Posterior cingulate gyrus (tissue), 11 donors: ENCODE measurements at places on chromosomes 6 and 20.
A peak's percentile ranks its signal among the peaks of the same experiment; 100 is the strongest.

GRCh38 chr20:6583134-6583738 is 184.2 kb upstream of the BMP2 start:
- no peak for DNase-seq

DNA sequence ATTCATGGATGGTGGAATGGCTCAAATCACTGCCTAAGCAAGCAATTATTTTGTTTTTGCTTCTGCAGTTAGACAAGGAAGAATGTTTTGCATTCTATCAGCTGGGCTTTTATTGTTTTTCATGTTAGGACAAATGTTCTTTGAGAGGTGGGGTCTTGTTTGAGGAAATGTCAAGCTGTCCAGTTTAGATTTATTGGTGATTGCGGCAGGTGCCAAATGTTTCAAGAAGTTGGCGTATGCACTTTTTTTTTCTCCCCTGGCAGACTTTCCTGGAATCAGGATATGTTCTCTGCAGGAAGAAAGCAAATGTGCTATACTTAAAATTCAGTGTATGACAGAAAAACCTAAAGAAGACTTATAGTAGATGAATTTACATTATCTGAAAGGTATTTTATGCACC is 81.0 kb upstream of the JAG1 start:
- DNase-seq, result no peak

DNA sequence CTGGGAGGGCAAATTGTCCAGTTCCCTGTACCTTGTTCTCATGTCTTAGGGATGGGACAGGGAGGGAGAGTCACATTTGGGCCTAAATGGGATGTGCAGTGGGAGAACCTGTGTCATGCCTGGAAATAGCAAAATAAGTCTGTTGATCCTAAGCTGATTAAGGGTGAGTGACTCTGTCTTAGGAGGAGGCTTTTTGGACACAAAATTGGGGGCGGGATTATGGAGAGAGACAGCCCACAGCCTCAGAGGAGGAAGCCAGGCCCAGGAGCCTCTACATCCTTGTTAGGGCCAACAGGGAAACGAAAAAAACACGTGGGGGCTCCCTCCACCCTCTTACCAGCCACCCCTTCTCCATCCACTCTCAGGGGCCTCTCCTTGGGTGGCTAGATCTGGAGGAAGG is 2.2 kb downstream of the KCNB1 start:
- no peak for DNase-seq

DNA sequence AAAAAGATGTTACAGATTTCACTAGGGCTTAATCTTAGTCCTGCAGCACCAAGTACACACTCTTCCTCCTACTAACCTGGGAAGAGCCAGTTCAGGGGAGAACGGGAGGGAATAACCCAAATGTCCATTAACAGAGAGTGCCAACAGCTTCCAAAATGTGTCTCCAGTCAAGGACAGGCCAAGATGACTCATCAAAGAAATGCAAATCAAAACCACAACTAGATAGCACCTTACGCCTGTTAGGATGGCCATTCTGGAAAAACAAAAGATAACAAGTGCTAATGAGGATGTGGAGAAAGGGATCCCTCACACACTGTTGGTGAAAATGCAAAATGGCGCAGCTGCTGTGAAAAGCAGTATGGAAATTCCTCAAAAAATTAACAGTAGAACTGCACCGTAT is 3.8 kb upstream of the MAS1L start:
- DNase-seq, result no peak

DNA sequence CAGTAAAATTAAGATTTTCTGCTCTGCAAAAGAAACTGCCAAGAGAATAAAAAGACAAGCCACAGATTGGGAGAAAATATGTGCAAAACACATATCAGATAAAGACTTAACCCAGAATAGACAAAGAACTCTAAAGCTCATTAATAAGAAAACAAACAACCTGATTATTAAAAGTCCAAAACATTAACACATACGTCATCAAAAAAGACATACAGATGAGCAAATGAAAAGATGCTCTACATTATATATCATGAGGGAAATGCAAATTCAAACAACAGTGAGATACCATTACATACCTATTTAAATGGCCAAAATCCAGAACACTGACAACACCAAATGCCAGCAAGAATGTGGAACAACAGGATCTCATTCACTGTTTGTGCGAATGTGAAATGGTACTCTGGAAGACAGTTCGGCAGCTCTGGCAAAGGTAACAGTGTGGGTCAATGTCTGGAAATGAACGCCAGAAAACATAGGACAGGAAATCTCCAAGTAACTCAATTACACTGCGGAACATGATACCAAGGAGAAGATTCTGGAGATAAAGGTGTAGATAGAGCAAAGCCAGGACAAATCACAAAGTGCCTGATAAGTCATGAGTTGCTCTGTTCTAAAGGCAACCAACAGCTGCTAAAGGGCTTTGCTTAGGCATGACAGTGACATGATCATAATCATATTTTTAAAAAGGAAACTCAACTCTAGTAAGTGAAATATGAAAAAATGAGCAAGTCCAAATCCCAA is 96.8 kb downstream of the PDE10A start:
- DNase-seq, result no peak

DNA sequence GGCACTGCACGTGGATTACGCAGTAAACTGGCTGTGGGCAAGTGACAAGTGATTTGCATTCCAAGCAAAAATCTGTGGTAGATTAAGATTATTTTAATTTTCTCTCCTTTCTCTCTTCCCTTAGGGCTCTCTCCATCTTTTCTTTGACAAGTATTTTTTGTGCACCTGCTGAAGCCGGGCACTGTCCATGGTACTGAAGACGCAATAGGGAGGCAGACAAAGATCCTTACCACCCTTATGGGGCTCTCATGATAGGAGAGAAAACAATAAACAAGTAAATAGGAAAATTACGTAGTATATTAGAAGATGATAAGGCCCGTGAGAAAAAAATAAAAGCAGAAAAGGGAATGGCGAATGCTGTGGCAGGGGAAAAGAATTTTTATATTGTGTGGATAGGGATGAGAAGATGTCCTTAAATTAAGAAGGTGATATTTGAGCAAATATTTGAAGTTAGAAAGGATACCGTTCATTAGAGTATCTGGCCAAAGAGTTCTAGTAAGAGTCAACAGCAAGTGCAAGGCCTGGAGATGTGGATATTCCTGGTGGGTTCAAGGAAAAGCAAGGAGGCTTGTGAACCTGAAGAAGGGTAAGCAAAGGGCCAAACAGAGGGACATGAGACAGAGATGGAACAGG is 146.0 kb downstream of the LAMP5 start:
- no peak for DNase-seq

DNA sequence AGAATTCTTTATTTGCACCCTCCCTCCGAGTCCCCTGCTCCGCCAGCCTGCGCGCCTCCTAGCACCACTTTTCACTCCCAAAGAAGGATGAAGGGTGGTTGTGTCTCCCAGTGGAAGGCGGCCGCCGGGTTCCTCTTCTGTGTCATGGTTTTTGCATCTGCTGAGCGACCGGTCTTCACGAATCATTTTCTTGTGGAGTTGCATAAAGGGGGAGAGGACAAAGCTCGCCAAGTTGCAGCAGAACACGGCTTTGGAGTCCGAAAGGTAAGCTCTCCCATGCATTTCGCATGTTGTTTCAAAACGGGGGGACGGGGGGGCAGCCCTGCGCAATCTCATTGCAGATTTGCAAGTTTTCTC is 357 bp downstream of the PCSK2 start:
- DNase-seq, result no peak

GRCh38 chr6:71262914-71263313 is 25.7 kb upstream of the OGFRL1 start:
- DNase-seq, result no peak

DNA sequence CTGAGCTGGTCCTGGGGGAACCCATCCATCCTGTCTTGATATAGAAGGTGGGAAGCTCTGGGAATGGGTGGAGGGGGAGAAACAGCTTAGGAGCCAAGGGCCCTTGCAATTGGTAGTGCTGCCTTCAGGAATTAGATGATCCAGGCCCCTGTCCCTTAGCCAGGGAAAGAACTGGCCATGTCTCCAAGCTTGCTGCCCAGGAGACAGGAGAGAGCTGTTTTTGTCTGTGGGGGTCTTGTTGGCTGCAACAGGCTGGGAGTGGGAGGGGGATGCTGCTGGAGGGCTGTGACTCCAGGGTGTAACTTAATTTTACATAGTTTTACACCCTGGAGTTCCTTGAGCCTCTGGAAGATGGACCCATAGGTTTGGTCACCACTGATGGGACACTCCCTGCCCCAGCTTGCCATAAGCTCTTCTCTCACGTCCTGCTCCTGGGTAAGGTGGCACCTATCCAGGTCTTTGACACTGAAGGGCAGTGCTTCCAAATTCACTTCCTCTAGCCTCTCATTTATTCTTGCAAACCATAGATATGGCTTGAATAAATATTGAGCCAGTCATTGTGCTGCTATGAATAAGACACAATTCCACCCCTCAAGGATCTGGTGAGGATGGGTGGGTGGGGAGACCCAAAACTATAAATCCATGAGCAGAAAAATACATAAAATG is 16.8 kb downstream of the VEGFA start:
- DNase-seq, result peak; percentile 17

DNA sequence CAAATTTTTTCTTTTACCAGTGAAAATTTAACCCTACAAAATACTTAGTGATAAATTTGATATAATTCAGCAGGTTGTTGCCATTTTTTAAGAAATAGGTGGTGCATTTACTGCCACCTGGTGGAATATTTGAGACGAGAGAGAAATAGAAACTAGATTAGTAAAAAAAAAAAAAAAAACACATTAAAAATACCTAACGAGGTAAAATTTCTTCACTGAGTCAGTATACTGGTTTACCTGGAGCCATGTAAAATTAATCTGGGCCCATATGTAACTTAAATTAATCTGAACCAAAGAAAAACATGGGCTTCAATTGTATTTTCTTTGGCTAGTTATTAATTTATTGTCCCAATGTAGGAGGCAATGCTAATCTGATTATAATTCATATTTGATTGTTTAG is 520.8 kb downstream of the EPM2A start:
- DNase-seq, result no peak

DNA sequence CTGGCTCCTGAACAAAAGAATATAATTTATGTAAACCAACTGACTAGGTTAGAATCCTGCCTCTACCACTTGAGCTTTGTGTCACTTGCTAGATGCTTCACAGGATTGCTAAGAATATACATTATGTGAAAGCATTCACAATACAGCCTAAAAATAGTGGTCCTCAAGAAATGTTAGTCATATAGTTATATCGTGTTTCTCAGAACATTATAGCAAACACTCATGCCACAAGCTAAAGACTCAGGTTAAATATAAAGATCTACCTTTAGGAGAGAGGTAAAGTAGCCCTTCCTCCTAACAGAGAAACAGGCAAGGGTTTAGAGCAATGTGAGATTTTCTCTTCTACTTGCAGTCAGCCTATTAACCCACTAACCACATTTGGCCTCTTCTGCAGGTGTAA is 17.8 kb upstream of the ALDH8A1 start:
- DNase-seq, result no peak

- no peak for DNase-seq
These were observed 59.3 kb downstream of the UBE3D start for GRCh38 chr6:83006270-83006905.

DNA sequence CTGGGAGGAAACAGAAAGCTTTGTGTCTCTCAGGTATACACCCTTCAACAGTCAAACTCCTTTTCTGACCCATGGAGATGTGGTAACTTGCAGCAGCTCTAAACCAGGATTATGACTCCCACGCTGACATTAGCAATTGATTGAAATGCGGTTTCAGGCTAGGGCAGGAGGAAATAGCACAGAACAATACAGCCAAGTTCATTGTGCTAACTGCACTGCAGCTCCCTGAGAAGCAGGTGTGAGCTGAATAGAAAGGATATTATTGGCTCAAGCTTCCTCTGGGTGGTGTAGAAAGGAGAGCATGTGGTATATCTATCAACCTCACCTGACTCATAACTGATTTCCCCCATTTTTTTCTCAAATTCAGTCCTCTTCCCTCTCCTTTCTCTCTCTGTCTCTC is 612.3 kb upstream of the BTBD3 start:
- no peak for DNase-seq

GRCh38 chr20:10777710-10778109 is 103.9 kb upstream of the JAG1 start:
- DNase-seq, result no peak

GRCh38 chr6:165877192-165877591 is 214.2 kb upstream of the PDE10A start:
- no peak for DNase-seq

DNA sequence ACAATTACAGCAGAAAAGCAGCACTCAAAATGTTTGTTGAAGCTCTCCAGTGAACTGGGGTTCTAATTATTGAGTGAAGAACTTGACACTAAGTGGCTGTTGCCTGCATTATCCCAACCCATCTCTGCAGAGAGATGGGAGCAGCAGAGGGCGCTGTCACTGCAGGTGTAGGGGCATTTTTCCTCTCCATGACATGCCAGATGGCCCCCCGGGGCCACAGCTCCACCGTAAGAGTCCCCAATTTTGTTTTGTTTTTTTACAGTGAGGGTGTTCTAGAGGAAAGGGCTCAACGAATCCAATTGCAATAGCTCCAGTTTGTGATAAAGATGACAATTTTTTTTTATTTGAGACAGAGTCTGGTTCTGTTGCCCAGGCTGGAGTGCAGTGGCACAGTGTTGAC is 1.9 kb upstream of the FUCA2 start:
- no peak for DNase-seq

- DNase-seq, result no peak
These were observed 55.7 kb upstream of the NKX2-2 start for GRCh38 chr20:21569586-21569985.
